ENCODE measurements at places on chromosomes 5 and 9.

DNA sequence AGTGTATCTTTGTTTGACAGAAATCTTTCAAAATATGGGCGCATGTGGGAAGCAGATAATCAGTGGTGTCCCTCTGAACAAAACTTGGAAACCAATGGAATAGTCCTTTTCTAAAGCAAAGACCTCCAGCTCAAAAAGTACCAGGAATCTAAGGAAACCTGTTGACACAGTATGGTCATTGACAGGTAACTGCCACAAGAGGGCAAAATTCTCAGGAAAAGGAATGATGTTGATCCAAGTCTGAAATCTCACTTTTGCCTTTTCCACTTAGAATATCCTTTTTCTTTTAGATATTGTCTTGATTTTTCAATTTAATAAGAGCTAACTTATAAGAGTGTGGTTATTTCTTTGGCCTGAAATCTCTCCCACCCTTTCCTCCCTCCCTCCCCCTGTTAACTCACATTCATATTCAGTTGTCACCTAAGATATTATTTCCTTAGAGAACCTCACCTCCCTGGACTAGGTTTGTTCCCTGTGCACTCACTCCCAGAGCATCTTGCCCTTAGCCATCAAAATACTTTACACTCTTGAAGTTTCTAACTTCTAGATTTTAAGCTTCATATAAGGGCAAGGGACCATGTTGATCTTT lies 59.0 kb upstream of the BARX1 start:
- no peak for DNase-seq

GRCh38 chr9:135376511-135377265 lies 102.9 kb upstream of the PPP1R26 start:
- DNase-seq, result no peak

DNA sequence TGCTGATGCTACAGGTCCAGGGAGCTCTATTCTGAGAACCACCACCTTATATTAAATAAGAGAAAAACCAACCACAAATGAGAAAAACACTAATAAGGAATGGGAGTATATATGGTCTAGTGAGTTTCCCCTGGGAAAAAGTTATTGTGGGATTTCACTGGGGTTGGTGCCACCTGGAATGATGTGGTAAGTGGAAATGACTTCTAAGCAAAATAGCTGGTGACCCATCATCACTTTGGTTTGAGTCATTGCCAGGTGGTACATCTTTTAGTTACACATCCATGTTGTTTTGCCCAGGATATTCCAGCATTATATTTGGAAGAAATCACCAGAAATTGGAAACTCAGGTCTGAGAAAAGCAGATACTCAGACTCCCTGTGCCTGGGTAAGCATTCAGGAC lies 437.3 kb downstream of the DTWD2 start:
- DNase-seq, result no peak

- no peak for DNase-seq
Observed at GRCh38 chr9:21413151-21413550, 4.2 kb downstream of the IFNA8 start.

GRCh38 chr9:107042606-107043005 lies 179.6 kb downstream of the ZNF462 start:
- no peak for DNase-seq

DNA sequence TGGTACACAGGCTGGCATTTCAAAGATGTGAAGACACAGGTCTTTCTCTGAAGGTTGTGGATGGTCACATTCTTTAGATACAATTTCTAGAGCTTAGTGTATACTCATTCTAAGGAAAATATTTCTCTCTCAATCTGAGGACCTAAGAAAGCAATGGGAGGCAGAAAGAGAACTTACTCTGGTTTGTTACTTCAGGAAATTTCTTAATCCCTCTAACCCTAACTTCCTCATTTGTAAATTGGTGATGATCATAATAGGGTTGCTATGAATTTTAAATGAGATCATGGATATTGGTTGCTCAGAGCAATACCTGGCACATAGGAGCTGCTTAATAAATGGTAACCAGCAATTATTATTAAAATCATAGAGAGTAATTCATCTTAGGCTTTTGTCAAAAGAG lies 22.1 kb downstream of the FAM170A start:
- DNase-seq, result no peak

GRCh38 chr9:37026931-37027581 lies 7.0 kb downstream of the PAX5 start:
- no peak for DNase-seq

DNA sequence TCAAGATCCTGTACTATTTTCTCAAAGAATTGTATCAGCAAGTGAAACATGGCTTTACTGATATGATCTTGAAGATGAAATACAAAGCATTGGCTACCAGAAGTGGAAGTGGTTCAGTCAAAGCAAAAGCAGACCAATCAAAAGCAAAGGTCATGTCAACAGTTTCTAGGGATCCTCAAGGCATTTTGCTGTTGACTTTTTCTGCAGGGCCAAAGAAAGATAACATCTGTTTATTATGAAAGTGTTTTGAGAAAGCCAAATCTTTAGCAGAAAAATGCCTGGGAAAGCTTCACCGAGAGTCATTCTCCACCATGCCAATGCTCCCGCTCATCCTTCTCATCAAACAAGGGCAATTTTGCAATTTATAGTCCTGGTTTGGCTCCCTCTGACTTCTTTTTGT lies 90.3 kb upstream of the ACO1 start:
- no peak for DNase-seq

DNA sequence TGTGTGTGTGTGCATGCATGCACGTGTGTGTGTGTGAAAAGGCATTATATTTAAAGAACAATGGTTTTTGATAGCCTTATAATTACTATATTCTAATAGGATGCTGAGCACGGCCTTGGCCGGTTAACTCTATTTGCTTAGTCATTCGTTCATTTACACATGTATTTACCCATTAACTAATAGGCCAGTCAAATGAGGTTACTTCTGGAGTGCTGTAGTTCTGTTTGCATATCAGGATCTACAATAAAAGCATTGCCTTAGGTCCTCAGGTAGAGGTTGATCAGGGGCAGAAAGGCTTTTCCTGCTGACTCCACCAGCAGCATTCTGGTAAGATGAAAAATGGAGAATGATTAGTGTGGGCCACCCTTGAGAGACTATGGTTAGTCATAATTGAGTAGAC lies 219.0 kb downstream of the COMMD10 start:
- no peak for DNase-seq

GRCh38 chr9:3692606-3693005 lies 166.8 kb upstream of the RFX3 start:
- DNase-seq, result no peak

GRCh38 chr5:32439086-32439642 lies 5.4 kb downstream of the ZFR start:
- no peak for DNase-seq

- DNase-seq, result no peak
Observed at GRCh38 chr9:78640728-78641127, 343.8 kb downstream of the PSAT1 start.

GRCh38 chr5:150122536-150123481 lies 32.8 kb downstream of the PDGFRB start:
- no peak for DNase-seq

DNA sequence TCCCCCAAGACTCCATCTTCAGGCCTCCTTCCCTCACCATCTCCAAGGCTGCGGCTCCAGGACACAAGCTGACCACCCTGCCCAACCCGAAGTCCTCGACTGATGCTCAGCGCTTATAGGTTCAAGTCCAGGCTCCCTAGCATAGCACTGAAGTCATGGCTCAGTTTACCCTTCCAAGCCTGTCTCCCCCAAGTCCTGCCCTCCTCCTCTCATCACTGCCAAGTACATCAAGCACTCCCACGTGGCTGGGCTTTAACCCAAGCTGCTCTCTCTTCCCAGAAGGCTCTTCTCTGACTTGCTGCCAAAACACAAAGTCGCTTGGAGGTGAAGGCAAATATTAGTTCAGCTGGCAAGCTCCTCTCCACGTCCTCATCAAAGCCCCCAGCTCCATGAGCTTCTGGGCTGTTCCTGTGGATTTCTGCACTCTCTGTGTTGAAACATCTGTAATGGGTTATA lies 22.1 kb upstream of the MARCHF6 start:
- no peak for DNase-seq

All from activated T-cell treated with anti-CD3 and anti-CD28 coated beads for 48 hours (primary cell).